ACHN (cell line): ENCODE measurements at places on chromosomes 6 and 20.
A peak's percentile ranks its signal among the peaks of the same experiment; 100 is the strongest.

DNA sequence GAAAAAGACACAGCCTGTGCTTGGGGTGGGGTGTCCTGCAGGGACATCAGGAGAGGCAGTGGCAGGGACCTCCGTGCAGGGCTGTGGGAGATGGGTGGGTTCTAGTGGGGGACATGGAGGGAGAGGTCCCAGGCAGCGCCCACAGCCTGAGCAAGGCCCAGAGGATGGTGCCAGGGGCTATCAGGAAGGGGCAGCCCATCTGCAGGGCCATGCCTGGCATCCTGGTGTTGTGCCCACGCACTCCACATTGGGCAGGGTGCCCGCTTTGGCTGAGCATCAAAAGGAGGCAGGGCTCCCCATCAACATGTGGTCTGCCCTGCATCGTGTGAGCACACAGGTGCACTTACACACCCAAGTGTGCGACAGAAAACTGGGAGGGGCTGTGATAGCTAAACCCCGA, 184.3 kb upstream of the SNX9 start:
- no peak for DNase-seq

DNA sequence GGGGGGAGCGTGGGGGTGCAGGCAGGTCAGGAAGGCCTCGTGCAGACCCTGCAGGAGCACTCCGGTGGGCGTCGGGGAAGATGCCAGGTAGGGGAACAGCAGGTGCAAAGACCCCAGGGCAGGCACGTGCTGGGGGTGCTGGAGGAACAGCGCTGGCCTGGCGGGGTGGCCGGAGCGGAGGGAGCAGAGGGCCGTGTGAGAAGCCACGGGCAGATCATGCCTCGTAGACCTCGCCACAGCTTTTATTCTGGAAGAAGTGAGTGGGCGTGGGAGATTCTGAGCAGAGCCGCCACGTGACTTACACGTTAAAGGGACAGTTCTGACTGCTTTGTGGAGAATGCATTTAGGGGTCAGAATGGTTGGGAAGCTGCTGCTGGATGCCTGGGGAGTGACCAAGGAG, 9.3 kb downstream of the NTSR1 start:
- no peak for DNase-seq

- DNase-seq: peak; percentile 38
Observed at GRCh38 chr6:17281497-17282481, 628 bp downstream of the RBM24 start.

GRCh38 chr6:2579241-2579761, 171.4 kb downstream of the MYLK4 start:
- DNase-seq: no peak

DNA sequence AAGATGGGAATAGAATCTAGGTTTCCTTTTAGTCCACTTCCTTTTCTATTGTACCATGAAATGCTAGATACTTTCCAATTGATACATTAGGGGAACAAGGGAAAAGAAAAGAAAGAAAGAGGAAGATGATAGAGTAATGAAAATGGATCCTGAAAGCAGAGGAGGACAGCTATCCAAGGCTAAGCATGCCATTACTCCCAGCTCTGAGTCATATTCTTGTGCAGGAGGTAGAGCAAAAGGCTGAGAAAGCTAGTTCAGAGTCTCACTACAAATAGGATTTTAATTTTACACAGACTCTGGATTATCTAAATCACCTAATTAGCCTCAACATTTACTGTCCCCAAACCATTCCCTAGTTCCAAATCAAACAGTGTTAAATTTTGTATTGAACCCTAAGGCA, 23.6 kb downstream of the RWDD2A start:
- DNase-seq: no peak
